ENCODE measurements at places on chromosomes 6 and 20. TPM values are rescaled to one million over a fixed set of nuclear protein-coding genes. Genes with fewer than 3 reads are reported as not detected.

DNA sequence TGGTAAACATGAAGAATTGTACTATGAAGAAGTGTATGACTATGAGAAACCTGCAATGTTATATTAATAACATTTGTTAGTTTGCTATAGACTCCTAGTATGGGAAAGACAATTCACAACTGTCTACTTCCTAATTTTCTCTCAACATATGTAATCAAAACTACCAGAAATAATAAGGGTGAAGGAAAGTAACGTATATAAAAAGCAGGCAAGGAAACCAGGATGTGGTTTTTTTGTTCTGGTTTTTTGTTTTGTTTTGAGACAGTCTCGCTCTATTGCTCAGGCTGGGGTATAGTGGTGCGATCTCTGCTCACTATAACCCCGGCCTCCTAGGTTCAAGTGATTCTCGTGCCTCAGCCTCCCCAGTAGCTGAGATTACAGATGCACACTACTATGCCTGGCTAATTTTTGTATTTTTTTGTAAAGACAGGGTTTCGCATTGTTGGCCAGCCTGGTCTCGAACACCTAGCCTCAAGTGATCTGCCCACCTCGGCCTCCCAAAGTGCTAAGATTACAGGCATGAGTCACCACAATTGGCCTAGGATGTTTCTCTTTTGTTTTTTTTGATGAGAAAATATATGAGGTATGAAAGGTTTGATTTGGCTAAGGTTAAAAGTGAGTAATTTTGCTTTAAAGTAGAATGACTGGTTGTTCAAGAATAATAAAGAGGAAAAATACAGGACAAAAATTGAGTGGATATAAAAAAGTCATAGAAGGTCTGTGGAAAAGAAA is 83.1 kb downstream of the PTCHD4 start:
- DNase-seq, result no peak

HCRTR2 gene
- not detected for total RNA-seq

- no peak for DNase-seq
These were observed 132.8 kb upstream of the ZNF184 start for GRCh38 chr6:27605401-27606342.

DNA sequence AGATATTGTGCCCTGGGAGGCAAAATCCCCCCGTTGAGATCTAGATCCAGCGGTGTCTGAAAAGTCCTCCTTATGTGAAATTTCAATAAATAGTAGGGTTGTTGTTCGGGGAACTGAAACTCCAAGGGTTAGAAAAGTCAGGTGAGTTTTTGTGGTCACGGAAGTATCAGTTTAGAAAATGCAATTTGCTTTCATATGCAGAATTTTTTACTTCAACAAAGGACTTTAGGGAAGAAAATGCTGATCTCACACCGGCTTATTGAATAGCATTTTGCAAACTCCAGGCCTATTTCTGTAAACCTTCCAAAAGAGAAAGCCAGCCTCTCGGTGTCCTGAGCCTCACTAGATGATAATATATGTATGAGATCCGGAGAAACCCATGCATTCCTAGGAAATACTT is 254.7 kb downstream of the TSHZ2 start:
- no peak for DNase-seq

DNA sequence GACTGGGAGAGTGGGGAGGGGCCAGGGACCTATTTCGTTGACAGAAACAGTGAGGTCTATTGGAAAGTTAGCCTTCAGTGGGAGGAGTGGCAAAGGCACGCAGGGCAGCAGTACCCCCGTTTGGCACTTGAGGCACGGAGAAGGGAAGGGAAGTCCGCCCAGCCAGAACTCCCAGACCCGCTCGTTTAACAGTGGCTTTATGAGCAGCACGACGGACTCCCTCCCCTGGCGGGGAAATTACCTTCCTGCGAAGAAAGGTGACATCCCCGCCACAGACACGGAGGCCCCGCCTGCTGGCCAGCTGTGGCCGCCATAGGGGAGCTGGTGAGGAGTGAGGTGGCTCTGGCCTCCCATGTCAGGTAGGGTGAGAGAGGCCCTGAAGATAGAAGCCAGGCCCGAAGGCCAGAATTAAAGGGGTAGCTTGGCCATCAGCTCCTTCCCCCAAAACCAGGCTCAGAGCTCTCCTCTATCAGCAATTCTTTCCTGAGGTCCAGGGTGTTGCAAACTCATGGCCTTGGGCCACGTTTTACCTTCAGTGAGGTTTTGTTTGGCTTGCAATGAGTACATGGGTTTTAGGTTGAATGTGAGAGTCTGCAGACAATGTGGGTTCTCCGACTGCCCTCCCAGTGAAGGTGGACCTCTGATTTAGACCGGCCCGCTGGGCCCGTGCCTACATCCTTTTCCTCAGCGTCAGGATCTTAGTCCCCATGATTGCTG is 123.7 kb downstream of the MRPL14 start:
- no peak for DNase-seq

GRCh38 chr20:41654884-41655283 is 36.7 kb upstream of the CHD6 start:
- no peak for DNase-seq

EYA2 gene
- total RNA-seq, result 94.1 TPM

GFRAL gene
- not detected for total RNA-seq

DNA sequence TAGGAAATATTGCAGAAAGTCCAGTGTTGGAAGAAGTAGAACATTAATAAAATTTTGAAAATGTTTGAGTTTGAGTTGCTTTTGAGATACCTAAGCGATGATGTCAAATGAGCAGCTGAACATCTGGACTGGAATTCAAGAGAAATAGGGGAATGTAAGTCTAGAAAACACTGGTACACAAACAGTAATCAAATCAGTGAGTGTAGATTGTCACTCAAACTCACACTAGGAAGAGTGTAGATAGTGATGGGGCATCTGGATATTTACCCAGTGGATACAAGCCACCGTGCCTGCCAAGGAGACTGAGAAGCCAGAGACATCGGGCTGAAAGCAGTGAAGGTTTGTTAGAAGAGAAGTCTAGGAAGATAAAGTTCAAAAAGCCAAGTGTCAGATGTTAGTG is 2.2 kb downstream of the HMGCLL1 start:
- no peak for DNase-seq

DNA sequence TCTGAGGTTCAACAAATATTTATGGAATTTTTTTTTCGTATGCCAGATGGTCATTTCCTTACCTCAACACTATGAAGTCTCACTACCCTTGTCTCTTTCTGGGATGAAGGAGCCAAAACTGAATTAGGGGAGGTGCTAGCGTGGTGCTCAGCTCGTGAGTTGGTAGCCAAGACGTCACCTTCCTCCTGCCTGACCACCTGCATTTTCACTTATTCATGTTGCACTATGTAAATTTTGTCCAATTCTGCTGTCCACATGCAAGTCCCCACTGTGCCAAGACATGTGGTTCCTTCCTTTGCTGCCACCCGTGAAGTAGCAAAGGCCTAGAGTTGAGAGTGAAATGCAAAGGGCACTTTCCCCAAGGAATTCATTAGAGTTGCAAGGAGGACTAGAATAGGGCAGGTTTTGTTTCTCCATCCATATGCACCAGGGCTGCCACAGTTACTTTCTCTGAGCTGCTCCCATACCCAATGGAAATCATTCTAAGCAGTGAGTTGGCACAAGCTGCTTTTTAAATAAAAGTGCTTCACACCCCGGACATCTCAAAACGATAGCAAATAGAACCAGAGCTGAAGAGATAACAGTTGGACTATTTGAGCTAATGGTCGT is 591.3 kb upstream of the NOX3 start:
- DNase-seq, result no peak

DNA sequence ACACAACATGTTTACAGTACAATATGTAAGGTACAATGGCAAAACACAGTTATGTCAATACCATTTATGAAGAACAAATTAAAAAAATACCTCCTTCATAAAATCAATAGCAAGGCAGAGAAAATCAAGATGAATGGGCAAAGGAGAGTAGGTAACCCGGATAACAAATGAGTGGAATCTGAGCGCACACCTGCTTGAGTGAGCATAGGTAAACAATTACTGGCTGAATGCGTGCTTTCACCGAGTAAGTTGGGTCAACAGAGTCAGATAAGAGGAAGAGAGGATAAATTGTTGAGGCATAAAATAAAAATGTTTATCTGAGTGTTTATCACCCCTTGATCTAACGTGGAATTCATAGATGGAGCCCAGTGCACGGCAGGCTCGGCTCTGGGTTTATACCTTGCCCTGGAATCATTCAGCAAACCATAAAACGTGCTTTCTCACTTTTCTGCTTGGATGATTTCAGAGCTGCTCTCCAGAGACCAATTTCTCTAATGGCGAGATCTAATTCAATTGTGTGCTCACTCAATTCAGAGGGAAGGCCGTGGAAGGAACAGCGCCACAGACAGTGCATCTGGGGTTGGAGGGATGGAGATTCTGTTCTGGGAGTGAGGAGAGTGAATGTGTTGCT is 224.8 kb upstream of the MAP3K7 start:
- DNase-seq, result peak; percentile 48

DNA sequence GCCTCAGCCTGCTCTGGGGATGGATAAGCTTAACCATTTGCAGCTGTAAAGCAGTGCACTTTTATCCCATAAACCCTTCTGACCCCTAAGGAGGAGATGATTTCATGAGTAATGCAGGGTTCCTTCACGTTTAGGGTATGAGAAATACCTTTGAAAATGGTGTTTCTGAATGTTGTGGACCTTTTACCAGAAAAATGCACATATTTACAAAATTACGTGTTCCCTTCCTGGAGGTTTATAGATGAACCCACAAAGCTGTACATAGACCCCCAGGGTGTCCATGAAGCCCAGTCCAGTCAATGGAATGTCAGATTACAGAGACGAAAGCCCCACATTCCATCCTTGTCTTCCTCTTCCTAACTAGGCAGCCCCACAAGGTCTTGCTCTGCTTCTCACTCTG is 78.6 kb upstream of the INSM1 start:
- no peak for DNase-seq

TNF gene
- total RNA-seq, result not detected

DNA sequence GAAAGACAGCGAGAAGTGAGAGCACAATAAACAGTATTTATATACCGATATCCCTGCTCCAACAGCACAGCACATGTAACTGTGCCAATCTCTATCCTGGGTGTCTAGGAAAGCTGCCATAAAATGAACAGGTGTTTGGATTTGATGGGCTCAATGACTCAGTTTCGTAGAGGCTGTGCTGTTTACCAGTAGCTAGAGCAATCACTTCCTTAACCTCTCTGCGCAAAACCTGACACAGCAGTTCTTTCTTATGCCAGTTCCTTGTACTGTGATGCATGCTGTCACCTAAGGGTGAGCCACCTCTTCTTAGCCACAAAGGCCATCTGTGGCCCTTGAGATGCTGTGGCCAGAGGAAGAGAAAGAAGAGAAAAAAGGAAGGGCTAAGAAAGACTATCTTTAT is 59.3 kb downstream of the SHPRH start:
- no peak for DNase-seq

- DNase-seq, result no peak
These were observed 3.2 kb downstream of the CDC40 start for GRCh38 chr6:110183292-110183885.

PCMTD2 gene
- total RNA-seq, result 82.4 TPM

DNA sequence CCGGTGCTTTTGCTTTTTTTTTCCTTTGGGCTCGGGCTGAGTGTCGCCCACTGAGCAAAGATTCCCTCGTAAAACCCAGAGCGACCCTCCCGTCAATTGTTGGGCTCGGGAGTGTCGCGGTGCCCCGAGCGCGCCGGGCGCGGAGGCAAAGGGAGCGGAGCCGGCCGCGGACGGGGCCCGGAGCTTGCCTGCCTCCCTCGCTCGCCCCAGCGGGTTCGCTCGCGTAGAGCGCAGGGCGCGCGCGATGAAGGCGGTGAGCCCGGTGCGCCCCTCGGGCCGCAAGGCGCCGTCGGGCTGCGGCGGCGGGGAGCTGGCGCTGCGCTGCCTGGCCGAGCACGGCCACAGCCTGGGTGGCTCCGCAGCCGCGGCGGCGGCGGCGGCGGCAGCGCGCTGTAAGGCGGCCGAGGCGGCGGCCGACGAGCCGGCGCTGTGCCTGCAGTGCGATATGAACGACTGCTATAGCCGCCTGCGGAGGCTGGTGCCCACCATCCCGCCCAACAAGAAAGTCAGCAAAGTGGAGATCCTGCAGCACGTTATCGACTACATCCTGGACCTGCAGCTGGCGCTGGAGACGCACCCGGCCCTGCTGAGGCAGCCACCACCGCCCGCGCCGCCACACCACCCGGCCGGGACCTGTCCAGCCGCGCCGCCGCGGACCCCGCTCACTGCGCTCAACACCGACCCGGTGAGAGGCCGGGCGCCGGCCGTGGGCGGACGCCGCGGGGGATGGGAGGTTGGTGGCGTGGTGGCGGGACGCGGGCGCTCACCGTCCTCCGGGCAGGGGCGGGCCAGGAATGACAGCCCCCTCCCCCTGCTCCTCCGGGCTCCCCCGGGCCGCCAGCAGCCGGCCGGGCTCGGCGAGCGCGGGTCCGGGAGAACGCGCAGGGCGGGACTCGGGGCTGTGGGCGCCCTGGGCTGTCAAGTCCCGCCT is 606 bp downstream of the ID4 start:
- peak; percentile 74 for DNase-seq

GRCh38 chr6:105649192-105649591 is 246.3 kb upstream of the PREP start:
- no peak for DNase-seq

- no peak for DNase-seq
These were observed 74.5 kb upstream of the FRMD1 start for GRCh38 chr6:168153553-168153952.

SLC17A2 gene
- total RNA-seq, result not detected

DNA sequence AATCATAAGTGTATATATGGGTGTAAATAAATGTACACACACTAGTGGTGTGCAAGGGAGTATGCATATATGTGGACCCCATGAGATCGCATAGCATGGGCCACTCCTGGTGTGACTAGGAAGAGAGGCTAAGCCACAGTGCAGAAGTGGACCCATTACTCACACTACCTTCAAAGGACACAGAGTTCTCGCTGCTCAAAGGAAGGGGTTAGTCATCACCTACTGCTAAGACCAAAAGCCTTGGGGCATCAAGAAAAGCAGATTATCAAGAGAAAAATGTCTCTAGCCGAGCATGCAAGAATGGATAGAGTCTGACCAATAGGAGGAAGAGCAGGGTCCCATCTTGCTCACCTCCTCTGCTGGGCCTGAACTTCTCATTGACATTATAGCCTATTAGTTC is 195.5 kb downstream of the MAFB start:
- no peak for DNase-seq

- no peak for DNase-seq
These were observed 45.4 kb downstream of the BPIFB1 start for GRCh38 chr20:33328157-33329137.

GRCh38 chr6:160765412-160765811 is 63.4 kb downstream of the PLG start:
- DNase-seq, result no peak
